ENCODE measurements at places on chromosomes 12 and 14. TPM values are rescaled to one million over a fixed set of nuclear protein-coding genes. Genes with fewer than 3 reads are reported as not detected.

DNA sequence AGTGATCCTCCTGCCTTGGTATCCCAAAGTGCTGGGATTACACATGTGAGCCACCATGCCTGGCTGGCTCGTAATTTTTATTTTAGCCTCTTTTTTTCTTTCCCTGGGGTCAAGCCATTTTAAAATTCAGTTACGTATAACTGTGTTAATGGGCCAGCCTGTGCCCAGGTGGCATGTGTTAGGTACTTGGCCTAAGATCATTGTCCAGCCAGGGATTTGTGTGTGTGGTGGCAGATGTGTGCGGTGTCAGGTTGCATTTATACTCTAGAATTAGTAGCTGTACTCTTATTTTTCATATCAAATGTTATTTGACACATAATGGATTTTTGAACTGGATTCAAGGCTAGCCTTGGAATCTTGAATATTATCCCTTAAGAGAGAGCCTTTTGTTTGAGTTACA, 69.3 kb downstream of the FBXO34 start:
- no peaks in the 10 kb centered on the region for H3K36me3 ChIP-seq
- H3K27me3 ChIP-seq: no peaks in the 10 kb centered on the region
- H3K27ac ChIP-seq: no peak overlapping the region
- DNase-seq: no peak

- peaks cover 10% of the 10 kb centered on the region for H3K4me1 ChIP-seq
- H3K27ac ChIP-seq: no peak overlapping the region
- no peak overlapping the region for H3K4me3 ChIP-seq
- no peak for DNase-seq
Observed at GRCh38 chr14:56552615-56553014, 27.0 kb upstream of the TMEM260 start.

DNA sequence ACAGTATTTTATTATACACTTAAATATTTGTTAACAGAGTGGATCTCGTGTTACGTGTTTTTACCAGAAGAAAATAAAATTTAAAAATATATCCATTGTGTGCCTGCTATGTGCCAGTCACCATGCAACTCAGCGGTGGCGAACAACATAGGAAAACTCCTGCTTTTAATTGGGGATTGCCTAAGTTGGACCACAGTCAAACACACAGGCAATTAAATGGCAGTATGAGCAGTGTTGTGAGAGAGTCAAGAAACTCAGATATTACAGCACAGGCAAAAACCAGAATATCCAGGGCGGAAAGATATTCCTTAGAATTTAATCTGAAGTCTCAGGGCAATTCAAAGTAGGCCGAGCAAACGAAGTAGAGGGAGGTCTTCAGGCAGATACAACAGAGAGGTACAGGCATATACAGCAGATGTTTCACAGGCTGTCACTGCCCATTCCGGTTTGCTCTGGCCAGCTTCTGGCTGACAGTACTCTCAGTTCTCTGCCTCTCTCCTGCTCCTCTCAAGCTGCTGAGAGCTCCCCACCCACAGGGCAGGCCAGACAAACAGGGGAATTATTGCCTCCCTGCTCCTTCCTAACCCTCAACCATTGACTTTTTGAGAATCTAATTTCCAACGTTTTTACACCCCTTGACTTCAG, 540.2 kb upstream of the TMEM132C start:
- no peak overlapping the region for H3K4me3 ChIP-seq
- H3K27me3 ChIP-seq: no peaks in the 10 kb centered on the region
- no peaks in the 10 kb centered on the region for H3K4me1 ChIP-seq
- H3K27ac ChIP-seq: no peak overlapping the region

- H3K4me1 ChIP-seq: no peaks in the 10 kb centered on the region
- no peaks in the 10 kb centered on the region for H3K27me3 ChIP-seq
- no peak overlapping the region for H3K4me3 ChIP-seq
- H3K36me3 ChIP-seq: no peaks in the 10 kb centered on the region
- no peak for DNase-seq
Observed at GRCh38 chr12:28051516-28052354, 79.2 kb upstream of the PTHLH start.

DNA sequence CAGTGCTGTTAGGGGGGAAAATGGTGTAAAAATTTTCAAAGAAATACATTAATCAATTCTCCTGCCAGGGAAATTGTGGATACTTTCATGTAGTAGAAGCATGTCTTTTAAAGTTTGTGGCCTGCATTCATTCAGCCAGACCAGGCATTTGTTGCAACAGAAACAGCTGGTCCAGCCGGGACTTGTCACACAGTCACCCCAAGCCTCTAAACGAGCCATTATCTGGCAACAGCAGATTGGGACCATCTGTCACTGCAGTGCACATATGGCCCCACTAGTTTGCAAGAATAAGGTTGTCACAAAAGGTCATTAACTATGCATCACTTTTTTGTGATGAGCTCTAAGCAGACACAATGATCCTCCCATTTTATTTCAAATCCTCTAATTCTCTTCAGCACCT, 193.9 kb downstream of the PHLDA1 start:
- H3K36me3 ChIP-seq: no peaks in the 10 kb centered on the region
- H3K27me3 ChIP-seq: no peaks in the 10 kb centered on the region
- H3K4me1 ChIP-seq: no peaks in the 10 kb centered on the region
- H3K4me3 ChIP-seq: no peak overlapping the region
- no peak for DNase-seq

GRCh38 chr12:4603946-4604345, 41.9 kb downstream of the DYRK4 start:
- no peak overlapping the region for H3K27ac ChIP-seq
- H3K36me3 ChIP-seq: no peaks in the 10 kb centered on the region
- no peak overlapping the region for H3K4me3 ChIP-seq

DNA sequence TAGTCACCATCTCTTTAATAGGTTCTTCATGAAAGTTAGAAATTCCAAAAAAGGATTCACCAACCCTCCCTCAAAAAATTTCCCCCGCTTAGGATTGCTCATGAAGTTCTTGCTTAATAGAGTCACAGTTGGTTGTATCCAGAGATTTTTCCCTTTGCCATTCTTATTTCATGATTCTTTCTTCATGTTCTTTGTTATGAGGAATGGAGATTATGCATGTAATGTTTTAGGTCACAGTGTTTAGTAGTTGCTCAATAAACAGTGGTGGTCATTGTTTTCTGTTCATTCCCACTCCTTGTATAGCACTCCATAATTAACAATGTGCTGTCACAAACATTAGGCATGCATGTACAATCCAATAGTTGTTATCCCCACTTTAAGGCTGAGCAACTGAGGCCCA, 51.2 kb upstream of the RTRAF start:
- no peak for DNase-seq
- no peaks in the 10 kb centered on the region for H3K36me3 ChIP-seq
- H3K27ac ChIP-seq: no peak overlapping the region
- H3K27me3 ChIP-seq: no peaks in the 10 kb centered on the region
- H3K4me1 ChIP-seq: no peaks in the 10 kb centered on the region
- H3K4me3 ChIP-seq: no peak overlapping the region

DNA sequence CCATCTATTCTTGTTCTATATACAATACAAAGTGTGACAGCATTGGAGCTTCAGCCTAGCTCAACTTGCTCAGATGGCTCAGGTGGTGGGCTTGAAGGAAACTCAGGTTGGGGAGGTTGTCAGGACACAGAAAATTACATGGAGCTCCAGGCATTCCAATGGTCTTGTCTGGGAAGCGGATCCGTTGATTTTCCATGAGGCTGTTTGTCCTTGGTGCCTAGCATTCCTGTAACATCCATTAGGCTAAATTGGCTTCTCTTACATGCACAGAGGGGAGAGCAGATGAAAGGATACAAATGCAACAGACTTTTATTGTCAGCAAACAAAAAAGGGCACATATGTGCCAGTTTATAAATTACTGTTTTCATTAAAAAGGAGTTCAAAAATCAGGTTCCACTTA, 75.5 kb upstream of the OTX2 start:
- H3K4me3 ChIP-seq: no peak overlapping the region
- no peak for DNase-seq
- H3K4me1 ChIP-seq: peaks cover 22% of the 10 kb centered on the region
- H3K36me3 ChIP-seq: no peaks in the 10 kb centered on the region
- H3K27ac ChIP-seq: no peak overlapping the region

GRCh38 chr12:15355766-15356165, 33.5 kb downstream of the PTPRO start:
- no peaks in the 10 kb centered on the region for H3K36me3 ChIP-seq
- no peak overlapping the region for H3K4me3 ChIP-seq
- no peak for DNase-seq
- H3K4me1 ChIP-seq: no peaks in the 10 kb centered on the region

DNA sequence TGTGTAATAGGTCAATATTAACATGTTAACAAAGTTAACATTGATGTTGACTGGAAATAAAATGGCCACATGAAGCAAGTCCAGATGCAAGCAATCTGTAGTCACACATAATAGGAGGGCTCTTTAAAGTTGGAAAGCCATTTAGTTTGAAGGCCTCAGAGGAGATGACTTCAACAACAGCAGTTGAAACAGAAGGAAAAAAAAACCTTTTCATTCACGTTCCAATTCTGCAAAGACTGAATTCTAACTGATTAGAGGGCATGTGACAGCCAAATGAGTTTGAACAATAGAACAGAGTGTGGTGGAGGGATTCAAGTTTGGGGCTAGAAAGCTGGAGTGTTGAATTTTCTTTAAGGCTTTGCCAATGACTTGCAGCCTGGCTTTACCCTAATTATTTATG, 41.5 kb upstream of the DAAM1 start:
- H3K27ac ChIP-seq: no peak overlapping the region
- DNase-seq: no peak
- no peaks in the 10 kb centered on the region for H3K4me1 ChIP-seq

DNA sequence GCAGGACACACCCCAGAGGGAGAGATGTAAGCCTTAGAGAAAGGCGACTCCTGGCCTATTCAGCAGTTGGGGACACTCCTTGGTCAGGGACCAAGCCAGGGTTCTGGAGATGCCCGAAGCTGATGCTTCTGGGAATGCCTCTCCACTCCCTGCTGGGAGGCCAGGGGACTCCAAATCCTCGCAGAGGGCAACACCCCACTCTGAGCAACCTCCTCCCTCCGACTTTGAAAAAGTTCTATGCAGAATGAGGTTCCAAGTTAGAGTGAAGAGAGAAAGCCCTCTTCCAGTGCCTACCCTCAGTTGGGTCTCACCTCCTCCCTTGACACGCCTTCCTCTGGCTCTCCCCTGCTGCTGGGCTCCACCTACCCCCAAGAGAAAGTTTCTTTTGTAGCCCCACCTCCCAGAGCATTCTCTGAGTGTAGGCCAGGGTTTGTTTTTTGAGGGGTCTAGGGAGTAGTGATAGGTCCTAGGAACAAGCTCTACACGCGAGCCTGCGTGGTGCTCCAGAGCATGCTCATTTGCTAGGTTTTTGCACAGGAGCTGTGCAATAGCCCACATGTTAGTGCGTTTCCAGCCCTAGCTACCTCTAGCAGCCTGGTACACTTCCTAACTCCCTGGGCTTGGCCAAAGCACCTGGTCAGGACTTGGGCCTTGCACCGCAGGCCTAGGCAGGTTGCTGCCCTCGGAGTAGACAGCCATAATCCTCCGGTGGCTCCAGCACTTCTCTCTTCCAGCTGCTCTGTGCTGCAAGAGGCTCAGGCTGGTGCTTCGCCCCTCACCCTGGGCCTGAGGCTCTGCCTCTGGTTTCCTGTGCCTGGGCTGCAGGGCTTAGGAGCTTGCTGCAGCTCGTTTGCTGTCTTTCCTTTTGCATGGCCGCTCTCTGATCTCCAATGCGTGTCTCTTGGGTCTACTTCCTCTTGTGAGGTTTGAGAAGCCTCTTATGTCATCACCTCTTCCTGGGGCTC, 590 bp upstream of the CEBPE start:
- peaks cover 17% of the 10 kb centered on the region for H3K4me1 ChIP-seq
- DNase-seq: no peak
- H3K36me3 ChIP-seq: no peaks in the 10 kb centered on the region
- no peak overlapping the region for H3K4me3 ChIP-seq
- no peak overlapping the region for H3K27ac ChIP-seq

MEG3 gene
- not detected for total RNA-seq

GSC gene
- not detected for total RNA-seq

FBXO21 gene
- total RNA-seq: 31.4 TPM

LRRK2 gene
- 0.48 TPM for total RNA-seq

HNF1A gene
- total RNA-seq: not detected

KRT74 gene
- not detected for total RNA-seq

RASAL1 gene
- 14.9 TPM for total RNA-seq

FBXO34 gene
- 32.8 TPM for total RNA-seq
